Glutamatergic neuron (in vitro differentiated cells): ENCODE measurements at places on chromosomes 3 and 15. TPM values are rescaled to one million over a fixed set of nuclear protein-coding genes. Genes with fewer than 3 reads are reported as not detected.

Gene XIRP1
- total RNA-seq = 0.34 TPM

Gene CTXND1
- total RNA-seq = 0.39 TPM

Gene PGBD4
- 1.7 TPM for total RNA-seq

Gene HHATL
- 7.6 TPM for total RNA-seq

Gene MUC4
- 2.5 TPM for total RNA-seq

Gene SLC9A9
- total RNA-seq = 11.4 TPM

Gene GPR149
- 0.25 TPM for total RNA-seq

Gene PRR20G
- not detected for total RNA-seq

Gene IQCH
- 4.5 TPM for total RNA-seq

Gene ITIH4
- 8.0 TPM for total RNA-seq

Gene GADL1
- not detected for total RNA-seq

Gene SCAANT1
- total RNA-seq = not detected

Gene CHRNA7
- 19.1 TPM for total RNA-seq

Gene SI
- total RNA-seq = not detected

Gene COL7A1
- total RNA-seq = 62.0 TPM

Gene RNF168
- 24.4 TPM for total RNA-seq

Gene GOLGA6L4
- total RNA-seq = 14.6 TPM

Gene AHSG
- not detected for total RNA-seq

Gene LINGO1
- 180 TPM for total RNA-seq

Gene CPNE9
- 54.6 TPM for total RNA-seq

Gene EIF2A
- total RNA-seq = 72.3 TPM

Gene SLC9C1
- not detected for total RNA-seq

Gene C2CD4A
- total RNA-seq = 0.20 TPM

Gene GREM1
- not detected for total RNA-seq

Gene TTC23
- 7.8 TPM for total RNA-seq

Gene TRH
- total RNA-seq = 1.7 TPM

Gene DLL4
- total RNA-seq = 12.5 TPM

Gene ALPK3
- 6.8 TPM for total RNA-seq

Gene DCBLD2
- 33.9 TPM for total RNA-seq

Gene FSIP1
- 1.5 TPM for total RNA-seq

Gene CHRFAM7A
- 3.9 TPM for total RNA-seq

Gene RTP3
- total RNA-seq = not detected

Gene SMC4
- total RNA-seq = 34.0 TPM

Gene CORO2B
- total RNA-seq = 16.3 TPM

Gene CLEC3B
- not detected for total RNA-seq

Gene FANCD2OS
- total RNA-seq = not detected

Gene CSTA
- not detected for total RNA-seq

Gene GOLGA8N
- total RNA-seq = not detected

Gene DHX36
- 147 TPM for total RNA-seq

Gene FAIM
- 14.7 TPM for total RNA-seq

Gene FOXB1
- not detected for total RNA-seq

Gene TGM4
- not detected for total RNA-seq

Gene ISLR2
- 21.1 TPM for total RNA-seq

Gene C3orf22
- not detected for total RNA-seq

Gene SYNPR
- 6.1 TPM for total RNA-seq

Gene P2RY1
- 0.51 TPM for total RNA-seq

Gene EPHB1
- total RNA-seq = 16.3 TPM
